ENCODE measurements at places on chromosomes 16 and 17.

DNA sequence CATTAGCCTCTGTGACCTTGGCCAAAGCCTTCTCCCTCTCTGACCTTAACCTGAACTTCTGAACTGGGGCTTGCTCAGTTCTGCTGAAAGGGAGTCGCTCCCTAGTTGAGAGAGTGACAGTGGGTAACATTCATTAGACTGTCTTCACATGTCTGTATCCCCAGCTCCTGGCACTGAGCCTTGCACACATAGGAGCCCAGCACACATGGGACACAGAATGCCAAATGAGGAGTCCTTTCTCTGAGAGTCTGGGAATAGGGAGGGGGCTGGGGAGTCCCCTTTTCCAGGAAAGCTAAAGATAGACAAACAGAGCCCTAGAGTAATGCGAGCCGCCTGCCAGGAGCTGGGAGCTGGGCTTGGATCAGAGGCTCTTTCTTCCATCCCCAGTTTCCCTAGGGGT is 2.5 kb downstream of the TAC4 start:
- no peak for DNase-seq

GRCh38 chr16:49021136-49021535 is 260.5 kb downstream of the CBLN1 start:
- DNase-seq, result no peak

GRCh38 chr16:1426734-1427471 is 4.0 kb upstream of the PERCC1 start:
- DNase-seq, result no peak

DNA sequence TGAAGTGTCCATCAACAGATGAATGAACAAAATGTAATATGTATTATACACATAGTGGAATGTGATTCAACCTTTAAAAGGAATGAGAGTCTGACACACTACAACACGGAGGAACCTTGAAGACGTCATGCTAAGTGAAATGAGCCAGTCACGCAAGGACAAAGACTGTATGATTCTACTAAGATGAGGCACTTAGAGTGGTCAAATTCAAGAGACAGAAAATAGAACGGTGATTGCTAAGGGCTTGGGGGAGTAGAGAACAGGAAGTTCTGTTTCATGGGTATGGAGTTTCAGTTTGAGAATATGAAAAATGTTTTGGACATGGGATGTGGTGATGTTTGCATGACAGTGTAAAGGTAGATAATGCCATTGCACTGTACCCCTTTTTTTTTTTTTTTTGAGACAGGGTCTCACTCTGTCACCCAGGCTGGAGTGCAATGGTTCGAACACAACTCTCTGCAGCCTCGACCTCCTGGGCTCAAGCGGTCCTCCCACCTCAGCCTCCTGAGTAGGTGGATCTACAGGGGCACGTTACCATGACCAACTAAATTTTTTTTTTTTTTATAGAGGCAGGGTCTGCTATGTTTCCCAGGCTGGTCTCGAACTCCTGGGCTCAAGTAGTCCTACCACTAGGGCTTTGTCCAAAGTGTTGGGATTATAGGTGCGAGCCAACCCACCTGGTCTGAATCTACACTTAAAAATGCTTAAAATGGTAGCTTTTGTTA is 2.9 kb upstream of the CCDC102A start:
- no peak for DNase-seq
